MG63 (cell line): ENCODE measurements at places on chromosomes 1 and 21.

GRCh38 chr1:198523182-198523950, 17.1 kb downstream of the ATP6V1G3 start:
- DNase-seq: no peak

- DNase-seq: peak; percentile 59
Observed at GRCh38 chr1:206716870-206717673, 32.4 kb downstream of the MAPKAPK2 start.

- no peak for DNase-seq
Observed at GRCh38 chr1:211132721-211133392, 1.1 kb downstream of the KCNH1 start.

DNA sequence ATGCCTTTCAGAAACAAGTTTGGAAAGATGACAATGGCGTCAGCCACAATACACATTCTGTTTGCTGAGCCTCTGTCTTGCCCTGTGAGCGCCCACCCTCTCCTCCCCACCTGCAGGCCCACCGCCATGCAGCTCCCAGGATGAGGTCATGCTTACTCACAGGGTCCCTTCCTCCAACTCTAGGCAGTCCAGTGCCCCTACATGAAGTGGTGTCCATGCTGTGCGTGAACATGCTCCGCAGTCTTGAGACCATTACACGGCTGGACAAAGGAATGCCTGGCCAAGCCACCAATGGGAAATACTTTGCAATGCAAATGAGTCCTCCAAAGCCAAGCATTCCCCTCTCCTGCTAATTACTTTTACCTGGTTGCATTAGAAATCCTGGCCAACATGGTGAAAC, 92.2 kb downstream of the CD58 start:
- no peak for DNase-seq

- DNase-seq: peak; percentile 91
Observed at GRCh38 chr1:235919833-235920441, 53.2 kb upstream of the LYST start.

- DNase-seq: no peak
Observed at GRCh38 chr1:78385744-78386462, 104.9 kb upstream of the PTGFR start.

- DNase-seq: peak; percentile 67
Observed at GRCh38 chr1:110155878-110156522, 5.7 kb downstream of the SLC6A17 start.

GRCh38 chr1:176903474-176903873, 261.0 kb downstream of the ASTN1 start:
- DNase-seq: no peak

GRCh38 chr1:62076286-62076685, 118.4 kb upstream of the L1TD1 start:
- no peak for DNase-seq

DNA sequence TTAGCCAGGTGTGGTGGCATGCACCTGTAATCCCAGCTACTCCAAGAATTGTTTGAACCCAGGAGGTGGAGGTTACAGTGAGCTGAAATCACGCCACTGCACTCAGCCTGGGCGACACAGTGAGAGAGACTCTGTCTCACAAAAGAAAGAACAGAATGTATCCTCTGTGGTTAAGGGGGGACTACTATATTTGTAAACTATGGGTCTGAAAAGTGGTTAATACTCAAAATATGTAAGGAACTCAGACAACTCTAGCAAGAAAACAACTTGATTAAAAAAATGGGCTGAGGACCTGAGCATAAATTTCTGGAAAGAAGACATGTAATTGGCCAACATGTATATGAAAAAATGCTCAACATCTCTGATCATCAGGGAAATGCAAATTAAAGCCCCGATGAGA, 11.2 kb downstream of the FNBP1L start:
- DNase-seq: no peak

DNA sequence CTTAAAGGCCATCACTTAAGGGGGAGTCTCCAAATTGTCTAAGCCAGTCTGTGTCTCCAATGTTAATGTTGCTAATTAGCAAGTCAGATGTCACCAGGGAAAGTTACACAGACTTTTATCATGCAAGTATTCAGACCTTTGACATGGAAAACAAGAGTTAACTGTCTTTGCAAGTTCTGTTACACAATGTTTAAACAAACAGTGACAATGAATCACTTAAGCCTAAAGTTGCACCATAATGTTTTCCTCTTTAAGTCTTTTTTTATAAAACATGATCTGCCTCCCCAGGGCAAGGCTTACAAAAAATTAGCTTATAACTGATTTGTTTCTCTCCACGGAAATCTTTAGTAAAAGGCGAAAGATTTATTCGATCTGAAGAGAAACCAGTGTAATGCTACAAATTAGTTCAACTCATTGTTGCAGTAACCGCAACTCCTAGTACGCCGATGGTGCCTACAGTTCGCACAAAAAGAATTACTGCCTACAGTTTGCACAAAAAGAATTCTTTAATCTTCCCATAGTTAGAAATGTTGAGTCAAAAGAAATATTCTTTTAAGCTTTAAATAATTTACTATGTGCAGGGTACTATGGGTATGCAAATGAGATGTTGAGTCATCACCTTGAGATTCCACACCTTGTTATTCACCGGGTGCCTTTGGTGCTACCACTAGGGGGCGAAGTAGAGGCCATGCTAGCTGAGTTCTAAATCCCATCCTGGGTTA, 45.3 kb downstream of the HHAT start:
- DNase-seq: peak; percentile 59

DNA sequence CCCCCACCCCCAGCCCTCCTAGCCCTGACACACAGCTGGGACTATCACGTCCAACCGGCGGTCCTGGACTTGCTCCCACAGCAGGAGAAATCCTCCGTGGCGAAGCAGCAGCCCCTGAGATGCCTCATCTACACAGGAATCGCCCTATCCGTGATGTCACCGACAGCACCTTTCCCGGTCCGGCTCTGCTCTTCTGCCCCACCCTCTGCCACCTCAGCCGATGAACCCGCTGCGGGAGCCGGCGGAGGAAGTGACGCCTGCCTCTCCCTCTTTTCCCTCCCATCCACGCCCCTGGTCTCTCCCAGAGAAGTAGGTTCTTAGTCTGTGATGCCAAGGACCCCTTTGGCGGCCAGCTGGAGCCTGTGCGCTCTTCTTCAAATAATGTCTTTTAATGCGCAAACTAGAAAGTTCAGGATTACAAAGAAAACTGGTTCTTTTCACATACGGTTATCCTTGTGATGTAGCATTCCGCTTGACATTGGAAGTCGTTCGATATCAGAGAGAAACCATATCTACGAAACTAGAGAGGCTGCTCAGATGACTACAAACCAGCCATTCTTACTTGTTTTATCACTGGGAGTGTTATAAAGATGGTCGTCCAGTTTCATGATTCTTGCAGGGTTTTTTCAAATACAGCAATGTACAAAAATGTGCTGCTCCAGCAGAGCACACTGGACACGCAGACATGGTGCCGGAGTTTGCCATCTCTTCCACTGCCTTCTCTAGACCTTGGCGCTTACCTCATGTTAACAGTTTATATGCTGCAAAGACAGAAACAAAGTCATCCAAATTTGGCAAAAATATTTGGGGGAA, 120.3 kb downstream of the PPIAL4G start:
- DNase-seq: peak; percentile 53

DNA sequence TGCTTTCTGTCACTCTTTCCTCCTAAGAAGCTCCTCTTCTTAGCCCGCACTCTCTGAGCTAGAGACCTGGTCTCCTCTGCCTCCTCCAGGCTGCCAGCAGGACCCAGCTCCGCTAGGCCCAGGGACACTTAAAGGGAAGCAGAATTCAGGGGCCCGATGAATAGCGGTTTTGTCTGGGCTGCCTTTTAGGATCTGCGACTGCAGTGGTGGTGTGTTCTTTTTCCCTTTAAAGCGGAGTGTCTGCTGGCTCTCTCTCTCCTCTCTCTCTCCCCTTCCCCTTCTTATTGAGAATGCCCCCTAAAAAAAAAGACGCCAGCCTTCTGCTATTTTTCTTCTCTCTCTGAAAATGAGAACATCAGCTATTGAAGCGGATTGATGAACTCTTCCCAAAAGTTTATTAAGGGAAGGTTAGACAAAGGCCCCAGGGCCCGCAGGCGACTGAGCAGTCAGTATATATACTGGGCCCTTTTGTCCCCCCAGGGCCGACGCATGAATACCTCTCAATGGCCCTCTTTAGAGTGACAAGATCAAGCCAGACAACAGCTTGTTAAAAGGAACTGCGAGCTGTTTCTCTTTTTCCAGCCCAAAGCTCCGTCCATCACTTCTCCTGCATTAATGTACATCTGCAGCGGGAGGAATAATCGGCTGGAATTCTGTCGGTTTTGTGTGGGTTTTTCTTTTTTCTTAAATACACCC, 27.0 kb downstream of the PAX7 start:
- no peak for DNase-seq

DNA sequence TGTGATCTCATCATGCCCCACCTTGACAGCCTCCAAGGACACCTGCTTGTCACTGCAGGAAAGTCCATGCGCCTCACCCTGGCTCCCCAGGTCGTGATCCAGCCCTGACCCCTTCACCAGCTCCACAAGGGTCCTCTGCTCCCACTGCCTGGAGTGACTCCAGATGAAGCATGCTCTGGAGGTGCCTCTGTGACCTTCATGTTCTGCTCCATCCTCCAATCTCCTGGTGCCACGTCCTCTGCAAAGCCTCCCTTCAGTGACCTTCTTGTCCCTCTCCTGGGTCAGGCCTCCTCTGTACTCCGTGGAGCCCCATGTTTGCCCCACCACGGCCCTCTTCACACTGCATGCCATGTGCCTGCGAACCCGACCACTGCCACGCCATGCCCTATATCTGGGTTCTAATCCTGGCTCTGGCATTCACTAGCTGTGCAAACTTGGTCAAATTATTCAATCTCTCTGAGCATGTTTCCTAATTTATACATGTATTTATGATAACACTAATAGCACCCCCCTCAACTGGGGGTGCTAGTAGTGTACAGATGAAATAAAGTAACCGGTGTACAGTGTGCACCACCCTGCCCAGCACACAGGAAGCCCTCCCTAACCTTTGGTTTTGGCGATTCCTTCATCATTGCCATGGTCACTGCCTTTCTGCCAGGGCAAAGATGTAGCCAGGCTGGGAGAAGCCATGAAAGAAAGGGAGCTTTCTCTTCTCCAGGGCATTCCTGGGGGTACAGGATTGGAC, 77.4 kb downstream of the STUM start:
- DNase-seq: no peak

DNA sequence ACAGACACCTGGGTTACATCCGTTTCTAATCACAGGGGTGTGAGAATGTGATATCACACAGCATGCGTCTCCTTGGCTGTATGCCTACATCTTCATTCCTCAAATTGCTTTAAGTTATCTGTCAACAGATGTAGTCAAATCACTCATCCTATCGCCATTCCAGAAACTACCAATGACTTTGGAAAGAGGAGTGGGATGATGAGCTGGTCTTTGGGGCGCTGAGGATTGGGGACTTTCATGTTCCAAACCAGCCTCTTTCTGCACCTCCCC, 104.8 kb downstream of the NAV1 start:
- DNase-seq: no peak

DNA sequence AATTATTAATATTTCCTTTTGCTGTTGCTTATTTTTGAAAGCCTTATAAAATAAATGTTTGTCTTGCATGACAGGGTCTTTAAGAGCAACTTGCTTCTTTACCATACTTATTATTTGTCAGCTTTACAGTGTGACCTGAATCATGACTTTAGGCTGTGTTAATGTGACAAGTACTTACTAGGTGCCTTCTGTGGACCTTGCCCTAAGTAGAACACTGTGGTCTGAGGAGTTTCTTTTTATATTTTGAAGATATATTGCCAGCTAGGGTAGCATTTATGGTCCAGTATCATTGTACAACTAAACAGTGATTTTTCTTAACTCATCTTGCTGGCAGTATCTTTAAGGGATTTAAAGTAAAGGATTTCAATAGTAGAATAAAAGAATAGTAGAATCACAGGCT, 45.4 kb upstream of the LAMC2 start:
- DNase-seq: no peak

DNA sequence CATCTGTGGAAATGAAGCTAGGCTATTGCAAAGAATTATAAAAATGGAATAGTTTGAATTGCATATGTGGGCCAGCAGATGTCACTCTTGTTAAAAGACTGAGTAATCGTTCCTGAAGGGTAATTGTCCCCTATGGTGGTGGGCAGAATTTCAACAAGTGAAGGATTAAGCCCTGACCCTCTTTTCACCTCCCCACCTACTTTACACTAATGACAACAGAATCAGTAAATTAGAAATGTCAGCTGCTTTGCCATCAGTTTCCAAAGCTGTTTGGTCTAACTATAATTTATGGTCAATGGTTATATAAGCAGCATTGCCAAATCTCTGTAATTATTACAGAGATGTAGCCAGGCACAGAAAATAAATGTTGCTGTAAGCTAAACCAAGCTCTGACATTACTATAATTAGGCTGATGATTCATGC, 898.6 kb downstream of the AMY1C start:
- no peak for DNase-seq

GRCh38 chr1:17682400-17682799, 72.7 kb upstream of the ACTL8 start:
- no peak for DNase-seq

DNA sequence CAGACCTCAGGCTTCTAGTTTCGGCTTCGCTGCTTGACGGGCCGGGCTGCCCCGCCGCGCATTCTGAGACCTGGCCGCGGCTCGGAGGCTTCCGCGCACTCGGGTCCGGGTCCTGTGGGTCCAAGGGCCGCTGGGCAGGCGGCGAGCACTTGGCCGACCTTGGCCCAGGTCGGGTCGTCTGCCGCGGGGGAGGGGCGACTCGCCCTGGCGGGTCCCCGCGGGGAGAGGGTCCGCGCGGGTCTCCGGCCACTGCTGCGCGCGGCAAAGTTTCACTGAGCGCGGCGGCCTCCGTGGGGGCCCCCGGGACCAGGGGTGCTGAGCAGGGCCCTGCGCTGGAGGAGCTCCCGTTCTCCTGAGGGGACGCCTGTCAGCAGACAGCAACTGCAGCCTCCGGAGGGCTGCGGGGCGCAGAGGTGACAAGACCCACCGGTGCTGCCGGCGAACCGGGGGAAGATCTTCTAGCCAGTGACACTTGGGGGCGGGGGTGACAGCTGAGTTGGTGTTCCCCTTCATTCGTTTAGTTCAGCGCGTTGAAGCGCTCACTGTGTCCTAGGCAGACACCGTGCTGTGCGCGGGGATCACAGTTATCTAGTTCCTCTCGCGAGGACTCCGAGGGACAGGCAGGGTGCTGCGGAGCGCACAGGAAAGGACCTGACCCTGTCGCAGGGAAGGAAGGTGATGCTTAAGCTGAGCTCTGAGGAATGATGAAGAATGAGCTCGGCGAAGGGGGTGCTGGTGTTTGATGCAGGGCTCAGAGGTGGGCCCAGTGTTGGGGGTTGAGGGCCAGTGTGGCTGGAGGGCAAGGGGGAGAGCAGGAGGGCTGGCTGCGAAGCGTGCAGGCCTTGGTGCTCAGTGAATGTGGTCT, 725 bp downstream of the MTFR1L start:
- peak; percentile 60 for DNase-seq

- DNase-seq: no peak
Observed at GRCh38 chr1:226695335-226695900, 43.7 kb downstream of the ITPKB start.

GRCh38 chr1:114010433-114011184, 31.3 kb downstream of the OLFML3 start:
- no peak for DNase-seq

DNA sequence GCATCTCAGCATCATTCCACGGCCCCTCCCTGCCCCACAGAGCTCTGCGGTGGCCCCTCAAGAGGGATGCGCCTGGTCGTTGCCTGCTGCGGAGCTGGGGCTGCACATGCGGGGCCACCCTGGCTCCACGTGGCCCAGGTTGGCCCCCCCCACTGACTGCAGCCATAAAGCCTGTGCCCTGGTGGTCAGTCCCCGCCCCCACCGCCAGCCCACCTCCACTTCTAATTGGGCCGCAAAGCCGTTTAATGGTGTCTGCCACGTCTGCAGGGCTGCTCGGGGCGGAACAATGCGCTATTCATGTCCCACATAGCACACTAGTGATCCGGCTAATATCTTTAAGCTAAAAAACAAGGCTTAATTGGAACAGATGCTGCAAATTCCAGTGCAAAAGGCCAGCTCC, 33.5 kb upstream of the ACTRT2 start:
- DNase-seq: no peak
